SK-N-SH (cell line): ENCODE measurements at places on chromosomes 1 and 21. TPM values are rescaled to one million over a fixed set of nuclear protein-coding genes. Genes with fewer than 3 reads are reported as not detected.

Gene AADACL4
- polyA plus RNA-seq, result 0.32 and 0.59 TPM in 2 replicates

Gene VASH2
- polyA plus RNA-seq, result 0.41 and 0.55 TPM in 2 replicates

Gene PAQR6
- 2.4 and 3.5 TPM in 2 replicates for polyA plus RNA-seq

Gene CD52
- not detected in 2 replicates for polyA plus RNA-seq

Gene SLC16A4
- polyA plus RNA-seq, result 3.0 and 5.2 TPM in 2 replicates

Gene RAVER2
- 7.3 and 10.0 TPM in 2 replicates for polyA plus RNA-seq

Gene ADGRL4
- 0.24 and 0.30 TPM in 2 replicates for polyA plus RNA-seq

Gene RYR2
- polyA plus RNA-seq, result under 0.01 and 0.03 TPM in 2 replicates

Gene ZNF593OS
- not detected in 2 replicates for polyA plus RNA-seq

Gene SLC5A9
- polyA plus RNA-seq, result not detected in 2 replicates

Gene SPRR3
- polyA plus RNA-seq, result not detected in 2 replicates

Gene PGLYRP4
- not detected in 2 replicates for polyA plus RNA-seq

Gene PLA2G2C
- polyA plus RNA-seq, result not detected in 2 replicates

Gene LRRC41
- polyA plus RNA-seq, result 59.3 and 66.0 TPM in 2 replicates

Gene RLF
- 2.3 and 3.0 TPM in 2 replicates for polyA plus RNA-seq

Gene MYCL
- 0.48 and 0.57 TPM in 2 replicates for polyA plus RNA-seq

Gene CASQ2
- polyA plus RNA-seq, result not detected in 2 replicates

Gene IL19
- not detected in 2 replicates for polyA plus RNA-seq

Gene LCE2B
- polyA plus RNA-seq, result not detected in 2 replicates

Gene CADM3
- 0.78 and 0.94 TPM in 2 replicates for polyA plus RNA-seq

Gene DNAJC28
- 0.58 and 0.88 TPM in 2 replicates for polyA plus RNA-seq

Gene NBPF4
- not detected in 2 replicates for polyA plus RNA-seq

Gene MAEL
- polyA plus RNA-seq, result not detected in 2 replicates

Gene STIL
- 4.9 and 5.8 TPM in 2 replicates for polyA plus RNA-seq

Gene OR14K1
- not detected in 2 replicates for polyA plus RNA-seq
